ENCODE measurements at places on chromosomes 5 and 9.

- peak; percentile 31 for DNase-seq
Observed at GRCh38 chr5:179908528-179908927, 831 bp upstream of the TBC1D9B start.

DNA sequence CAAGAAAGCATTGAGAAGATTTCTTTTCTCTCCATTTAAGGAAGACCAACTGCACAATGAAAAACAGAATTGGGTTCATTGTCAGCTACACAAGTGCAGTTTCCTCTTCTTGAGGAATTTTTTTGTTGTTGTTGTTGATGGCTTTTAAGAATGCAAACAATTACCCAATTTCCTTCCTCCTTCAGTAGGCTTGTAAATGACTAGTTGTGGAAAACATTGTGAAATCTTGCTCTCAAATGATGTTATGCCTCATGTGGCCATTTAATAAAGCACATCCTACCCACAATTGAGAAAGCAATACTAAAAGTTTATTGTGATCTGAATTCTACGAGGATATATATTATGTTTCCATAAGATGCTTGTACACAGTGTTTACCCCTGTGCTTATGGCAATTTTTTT is 171.6 kb downstream of the FAM174A start:
- DNase-seq: peak; percentile 81

- DNase-seq: peak; percentile 49
Observed at GRCh38 chr5:10401498-10401897, 40.2 kb upstream of the ROPN1L start.

GRCh38 chr5:135873831-135874230 is 21.8 kb downstream of the IL9 start:
- DNase-seq: no peak

- DNase-seq: peak; percentile 27
Observed at GRCh38 chr9:68574150-68574549, 33.5 kb upstream of the TMEM252 start.

DNA sequence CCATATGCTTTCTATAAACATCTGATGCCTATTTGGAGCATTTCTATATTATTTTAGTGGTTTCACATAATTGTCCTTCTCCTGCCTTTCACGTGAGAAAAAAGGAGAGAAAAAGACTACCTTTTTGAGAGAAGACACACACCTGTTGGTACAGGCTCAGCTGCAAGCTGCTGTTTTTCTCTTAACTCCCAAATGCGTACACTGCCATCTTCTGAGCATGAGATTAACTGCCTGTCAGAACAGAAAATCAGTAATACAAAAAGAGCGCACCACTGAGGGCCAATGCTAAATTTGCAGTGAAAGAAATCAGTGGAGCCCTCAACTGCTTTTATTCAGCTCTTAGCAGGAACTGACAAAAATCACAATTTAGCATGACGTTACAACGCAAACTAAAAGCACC is 54.9 kb downstream of the WDR41 start:
- DNase-seq: peak; percentile 10

GRCh38 chr9:137987244-137988030 is 109.9 kb downstream of the CACNA1B start:
- no peak for DNase-seq
